ENCODE measurements at places on chromosomes 2 and 18.

GRCh38 chr2:104939570-104940217 is 85.8 kb downstream of the POU3F3 start:
- no peak for DNase-seq

- DNase-seq, result no peak
Observed at GRCh38 chr18:37317486-37317885, 248.1 kb downstream of the CELF4 start.

GRCh38 chr2:73257425-73258125 is 23.5 kb downstream of the CCT7 start:
- DNase-seq, result no peak

DNA sequence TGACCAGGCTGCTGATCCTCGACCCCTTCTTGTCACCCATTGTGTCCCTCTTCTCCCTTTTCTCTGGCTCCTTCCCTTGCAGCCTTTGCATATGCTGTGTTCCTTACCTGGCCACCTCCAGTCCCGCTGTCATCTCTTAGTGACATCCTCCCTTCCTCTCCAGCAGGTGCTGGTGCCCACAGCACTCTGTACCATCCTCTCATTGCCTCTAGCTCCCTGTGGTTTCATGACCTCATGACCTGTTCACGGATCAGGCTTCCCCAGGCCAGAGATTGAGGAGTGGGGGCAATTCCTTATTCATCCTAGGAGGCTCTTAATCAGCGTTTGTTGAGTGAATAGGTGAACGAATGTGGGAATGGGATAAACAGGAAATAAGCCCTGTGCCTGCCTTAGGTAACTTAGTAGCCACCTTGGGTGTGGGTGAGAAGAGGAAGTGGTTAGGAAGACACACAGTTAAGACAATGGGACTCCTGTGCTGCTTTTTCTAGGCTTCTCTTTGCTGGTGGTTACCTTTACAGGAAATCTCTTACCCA is 35.5 kb downstream of the ITGA6 start:
- DNase-seq, result peak; percentile 18

DNA sequence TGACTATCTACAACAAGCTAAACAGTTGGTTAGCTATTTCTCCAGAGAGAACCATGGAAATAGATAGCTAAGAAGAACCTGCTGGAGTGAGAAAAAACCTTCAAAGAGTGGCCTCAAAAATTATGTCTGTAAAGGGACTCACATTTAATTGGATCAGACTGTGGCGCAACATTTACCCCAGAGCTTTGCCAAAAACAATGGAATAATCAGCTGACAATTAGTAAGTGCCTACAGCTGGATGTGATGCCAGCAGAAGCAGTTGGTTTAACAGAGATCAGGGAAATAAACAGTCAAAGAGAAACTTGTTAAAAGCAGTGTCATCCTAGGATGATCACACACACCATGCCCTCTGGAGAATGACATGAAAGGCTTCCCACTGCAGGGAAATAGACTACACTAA is 310.7 kb downstream of the CLIP4 start:
- no peak for DNase-seq

DNA sequence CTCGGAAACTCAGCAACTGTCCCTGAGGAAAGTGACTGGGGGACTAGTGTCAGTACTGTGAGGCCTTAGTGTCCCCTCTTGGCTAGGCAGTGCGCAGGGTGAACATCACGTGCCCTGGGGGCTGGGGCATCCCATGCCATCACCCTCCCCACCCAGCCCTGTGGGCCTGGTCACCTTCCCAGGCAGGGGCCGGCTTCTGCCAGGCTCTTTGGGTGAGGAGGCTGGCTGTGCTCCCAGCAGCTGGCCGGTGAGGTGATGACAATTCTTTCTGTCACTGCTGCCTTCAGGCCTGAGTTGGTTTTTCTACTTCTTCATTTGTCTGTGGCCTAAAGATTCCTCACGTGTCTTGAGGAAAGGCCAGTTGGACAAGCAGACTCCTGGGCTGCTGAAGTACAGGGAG is 180.8 kb downstream of the KLHL29 start:
- DNase-seq, result no peak

DNA sequence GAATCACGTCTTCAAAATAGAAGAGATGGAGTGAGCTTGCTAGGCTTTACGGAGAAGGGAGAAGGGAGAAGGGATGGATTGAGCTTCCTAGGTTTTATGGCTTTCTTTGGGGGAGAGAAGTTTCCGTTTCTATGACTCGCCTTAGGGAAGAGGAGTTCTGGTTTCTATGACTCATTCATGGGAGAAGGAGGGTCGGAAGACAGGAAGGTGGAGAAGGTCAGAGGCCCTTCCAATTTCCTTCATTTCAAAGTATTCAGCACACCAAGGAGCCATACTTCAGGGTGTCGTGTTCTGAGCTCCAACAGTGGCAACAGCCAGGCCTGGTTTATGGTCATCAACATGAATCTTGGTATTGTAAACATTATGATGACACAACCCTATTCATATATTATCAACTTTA is 284.7 kb upstream of the VWC2L start:
- DNase-seq, result no peak

DNA sequence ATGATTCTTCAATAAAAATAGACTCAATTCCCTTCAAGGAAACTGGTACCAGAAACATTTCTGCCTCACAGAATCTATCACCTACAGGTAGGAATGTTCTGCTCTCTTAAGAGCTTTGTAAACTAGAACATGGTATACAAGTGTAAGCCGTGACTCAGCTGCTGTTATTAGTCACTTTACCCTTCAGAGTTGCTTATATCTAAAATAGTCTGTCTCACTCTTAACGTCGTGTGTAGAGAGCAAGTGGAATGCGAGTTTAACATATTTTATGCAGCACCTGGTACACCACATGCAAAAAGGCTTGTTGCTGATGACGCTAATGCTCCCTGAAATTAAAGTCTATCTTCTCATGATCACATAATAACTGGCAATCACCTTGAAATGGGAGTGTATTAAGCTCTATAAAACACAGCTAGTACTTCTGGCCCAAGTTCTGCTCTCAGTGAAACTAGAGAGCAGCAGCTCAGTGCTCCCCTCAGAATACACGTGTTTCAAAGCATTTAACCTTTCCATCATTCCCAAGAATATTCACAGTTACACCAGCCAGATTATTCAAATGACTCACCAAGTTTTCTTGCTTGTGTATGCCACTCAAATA is 420.0 kb downstream of the ZEB2 start:
- no peak for DNase-seq

DNA sequence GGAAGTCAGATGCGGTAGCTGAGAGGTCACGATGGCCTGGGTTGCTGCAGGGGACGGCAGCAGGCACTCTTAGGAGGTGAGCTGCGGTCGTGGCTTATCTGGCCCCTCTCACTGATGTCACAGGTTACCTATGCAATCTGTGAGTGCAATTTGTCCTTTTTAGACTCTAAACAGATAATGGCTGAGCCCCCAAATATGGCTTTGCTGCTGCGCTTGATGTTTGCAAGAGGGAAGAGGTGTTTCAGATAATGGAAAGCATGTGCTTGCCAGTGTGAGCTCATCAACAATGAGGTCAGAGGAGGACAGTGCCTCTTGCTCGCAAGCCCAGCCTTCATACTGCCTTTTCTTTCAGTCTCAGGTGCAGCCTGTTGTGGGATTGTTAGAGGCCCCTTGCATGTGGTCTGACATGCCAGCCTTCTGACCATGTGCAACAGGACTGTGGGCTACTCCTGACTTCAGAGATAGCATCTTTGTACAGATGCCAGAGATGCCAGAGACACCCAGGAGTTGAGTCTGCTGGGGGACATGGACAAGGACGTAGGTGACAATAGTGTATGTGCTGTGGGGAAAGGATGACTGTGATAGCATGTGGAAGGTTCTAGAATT is 151.3 kb downstream of the TANC1 start:
- no peak for DNase-seq

GRCh38 chr2:88187927-88188326 is 17.8 kb downstream of the THNSL2 start:
- no peak for DNase-seq

GRCh38 chr2:43737097-43737854 is 36.6 kb upstream of the DYNC2LI1 start:
- no peak for DNase-seq

- no peak for DNase-seq
Observed at GRCh38 chr2:23523373-23524260, 138.6 kb downstream of the KLHL29 start.

DNA sequence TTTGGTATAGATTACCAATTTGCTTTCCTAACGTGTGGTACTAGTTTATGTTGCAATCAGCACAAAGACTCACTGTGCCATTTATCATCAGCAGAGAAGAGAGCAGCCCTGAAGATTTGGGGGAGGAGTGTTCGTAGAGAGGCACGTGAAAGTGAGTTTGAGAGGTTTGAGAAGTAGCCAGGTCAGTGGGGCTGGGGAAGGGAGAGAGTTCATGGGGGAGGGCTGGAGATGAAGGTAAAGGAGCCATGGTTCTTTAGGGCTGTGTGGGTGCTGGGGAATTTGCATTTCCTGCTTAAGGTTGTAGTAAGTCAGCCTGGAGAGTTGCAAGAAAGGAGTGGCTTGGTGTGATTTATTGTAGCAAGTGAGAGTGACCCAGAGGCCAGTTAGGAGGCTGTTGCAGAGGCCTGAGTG is 172.1 kb downstream of the NEDD4L start:
- DNase-seq, result no peak

DNA sequence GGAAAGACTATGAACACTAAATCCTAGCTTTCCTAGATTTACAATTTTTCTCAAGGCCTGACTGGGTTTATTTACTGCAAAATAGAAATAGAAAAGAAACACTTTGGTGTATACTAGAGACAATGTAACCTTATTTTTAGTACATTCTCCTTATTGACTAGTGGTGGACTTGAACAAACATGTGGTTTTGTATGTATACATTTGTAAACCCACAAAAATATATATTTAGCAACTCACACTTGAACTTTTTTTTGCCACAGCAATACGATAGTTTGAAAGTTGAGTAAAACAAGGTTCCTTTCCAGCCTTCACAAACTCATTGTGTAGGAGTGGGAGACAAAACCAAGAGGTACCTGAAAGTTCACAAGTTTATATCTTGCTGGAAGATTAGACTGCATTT is 1633.4 kb upstream of the LRRTM1 start:
- DNase-seq, result no peak

DNA sequence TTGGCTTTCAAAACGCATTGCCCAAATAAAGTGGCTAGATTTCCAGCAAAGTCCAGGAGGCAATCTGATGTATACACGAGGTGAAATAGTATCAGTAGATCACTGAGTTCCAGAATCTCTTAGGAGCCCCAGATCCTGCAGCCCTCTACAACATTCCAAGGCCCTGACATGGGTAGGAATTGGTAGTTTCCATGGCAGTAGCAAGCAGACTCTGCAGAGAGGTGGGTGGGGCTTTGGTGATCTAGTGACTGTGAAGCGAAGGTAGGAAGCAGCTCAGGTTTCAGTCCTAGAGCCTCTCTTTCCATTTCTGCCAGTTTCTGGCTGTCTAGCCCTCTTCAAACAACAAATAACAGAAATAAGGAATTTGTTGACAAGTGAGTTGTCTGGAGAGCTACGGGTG is 13.8 kb upstream of the SGPP2 start:
- DNase-seq, result no peak

DNA sequence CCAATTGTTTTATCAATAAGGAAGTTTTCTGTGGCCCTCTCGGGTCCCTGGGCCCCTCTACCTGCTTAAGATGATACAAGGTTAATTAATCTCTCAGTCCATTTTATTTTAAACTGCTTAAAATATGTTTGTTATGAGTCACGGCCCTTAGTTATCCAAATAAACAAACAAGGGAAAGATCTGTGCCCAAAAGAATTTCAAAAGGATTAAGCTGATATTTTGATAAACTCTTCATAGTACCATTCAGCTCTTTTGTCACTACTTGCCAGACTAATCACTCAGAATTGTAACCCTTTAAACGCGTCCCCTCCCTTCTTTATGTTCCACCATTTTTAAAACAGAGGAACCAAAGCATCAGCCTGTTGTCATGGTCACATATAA is 144.7 kb upstream of the STK17B start:
- DNase-seq, result no peak

DNA sequence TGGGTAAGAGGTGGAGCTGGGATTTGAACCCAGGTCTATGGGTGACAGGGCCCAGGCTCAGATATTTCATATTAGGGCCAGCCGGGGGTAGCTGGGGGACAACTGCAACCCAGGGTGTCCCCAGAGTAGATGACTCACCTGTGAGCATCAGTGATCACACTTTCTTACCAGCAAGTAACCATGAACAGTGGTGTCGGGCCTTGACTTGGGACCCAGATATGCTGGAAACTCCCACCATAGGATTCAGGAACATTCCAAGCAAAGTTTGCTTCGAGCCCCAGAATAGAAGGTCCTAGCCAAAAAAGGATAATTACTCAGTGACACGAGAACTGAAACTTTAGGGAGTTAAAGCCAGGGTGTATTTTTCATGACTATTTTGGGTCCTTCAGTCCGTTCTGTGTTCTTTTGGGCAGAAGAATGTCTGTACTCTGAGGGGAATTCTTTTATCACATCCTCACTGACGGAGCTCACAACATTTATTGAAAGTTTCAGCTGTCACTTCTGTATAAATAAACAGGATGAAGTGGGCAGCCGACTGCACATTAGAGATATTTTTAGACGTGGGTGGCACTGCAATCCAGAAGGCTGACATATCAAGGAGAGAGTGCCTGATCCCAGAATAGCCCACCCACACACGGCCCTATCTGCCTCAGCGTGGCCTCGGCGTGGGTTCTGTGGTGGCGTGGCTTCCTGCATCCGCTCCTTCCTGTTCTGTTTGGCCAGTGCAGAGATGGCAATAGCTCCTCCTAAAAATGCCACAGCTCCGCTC is 45.6 kb downstream of the RAMP1 start:
- DNase-seq, result peak; percentile 20

DNA sequence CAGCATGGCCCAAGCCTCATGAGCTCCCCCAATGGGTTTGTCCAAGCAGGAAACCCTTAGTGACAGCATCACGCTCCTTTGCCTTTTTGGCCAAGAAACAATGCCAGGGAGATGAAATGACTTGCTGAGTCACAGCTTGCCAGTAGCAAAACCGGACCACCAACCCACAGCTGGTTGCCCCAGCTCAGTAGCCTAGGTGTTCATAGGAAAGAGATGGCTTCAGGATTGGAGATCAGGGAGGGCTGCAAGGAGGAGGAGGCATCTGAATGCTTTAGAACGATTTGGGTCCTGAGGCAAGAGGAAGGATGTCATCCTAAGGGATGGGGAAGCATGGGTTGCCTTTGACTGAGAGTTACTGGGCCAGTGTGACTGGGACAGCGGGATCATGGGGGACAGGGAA is 116.7 kb downstream of the CELF4 start:
- DNase-seq, result no peak

GRCh38 chr2:45765728-45766254 is 114.3 kb downstream of the PRKCE start:
- DNase-seq, result no peak

- no peak for DNase-seq
Observed at GRCh38 chr2:8489751-8490150, 192.1 kb upstream of the ID2 start.

DNA sequence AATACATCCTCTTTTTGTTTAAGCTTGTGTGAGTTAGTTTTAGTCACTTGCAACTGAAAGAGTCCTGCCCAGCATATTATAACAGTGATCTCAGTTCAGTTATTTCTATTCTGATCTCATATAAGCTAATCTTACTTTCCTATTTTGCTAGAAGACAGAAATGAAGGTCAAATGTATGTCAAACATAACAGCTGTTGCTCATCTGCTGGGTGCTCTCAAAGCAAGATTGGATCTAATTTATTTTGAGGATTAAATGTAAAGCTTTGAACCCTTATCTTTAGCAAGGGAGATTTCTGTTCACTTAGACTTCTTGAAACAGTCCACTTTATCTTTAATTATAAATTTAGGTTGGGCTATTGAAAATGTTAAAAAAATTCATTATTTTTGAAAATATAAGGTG is 31.2 kb downstream of the CRYGD start:
- no peak for DNase-seq
